Hematopoietic multipotent progenitor cell treated with erythropoietin and hydrocortisone succinate and interleukin-3 and kit ligand, for 6 days (in vitro differentiated cells): ENCODE measurements at places on chromosomes 5 and 9.

DNA sequence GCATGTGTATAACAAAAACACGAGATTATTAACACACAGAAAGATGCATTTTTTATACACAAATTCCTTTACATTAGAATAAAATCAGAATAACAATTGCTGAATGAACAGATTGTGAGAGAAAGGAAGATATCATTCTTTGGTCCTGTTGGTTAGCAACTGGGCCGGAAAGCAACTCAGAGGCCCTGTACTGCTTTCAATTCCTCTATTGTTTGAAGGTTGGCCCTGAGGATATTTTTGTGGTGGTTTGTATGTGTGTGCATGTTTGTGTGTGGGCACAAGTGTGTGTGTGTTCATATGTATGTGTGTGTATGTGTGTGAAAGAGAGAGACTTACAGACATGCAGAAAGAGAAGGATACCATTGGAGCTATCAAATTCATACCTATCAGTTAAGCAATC lies 356.8 kb upstream of the DMAC1 start:
- no peak for DNase-seq

- DNase-seq, result no peak
These were observed 122.3 kb downstream of the CMYA5 start for GRCh38 chr5:79811904-79812303.

DNA sequence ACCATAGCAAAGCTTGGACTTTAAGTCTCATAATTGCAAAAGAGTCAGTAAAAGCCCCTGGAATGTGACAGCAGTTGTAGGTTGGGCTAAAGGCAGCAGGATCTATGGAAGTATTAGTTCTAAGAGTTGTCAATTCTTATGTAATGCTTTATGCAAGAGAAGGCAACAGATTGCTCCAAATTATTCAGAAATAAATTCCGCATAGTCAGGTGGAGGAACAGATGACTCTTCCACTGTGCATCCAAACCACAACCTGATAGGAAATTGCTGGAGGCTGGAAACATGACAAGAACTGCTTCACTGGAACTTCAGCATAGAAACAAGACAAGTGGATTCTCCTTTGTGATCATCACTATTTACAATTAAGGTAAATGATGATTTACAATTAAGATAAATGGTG lies 101.0 kb downstream of the STARD4 start:
- DNase-seq, result no peak

DNA sequence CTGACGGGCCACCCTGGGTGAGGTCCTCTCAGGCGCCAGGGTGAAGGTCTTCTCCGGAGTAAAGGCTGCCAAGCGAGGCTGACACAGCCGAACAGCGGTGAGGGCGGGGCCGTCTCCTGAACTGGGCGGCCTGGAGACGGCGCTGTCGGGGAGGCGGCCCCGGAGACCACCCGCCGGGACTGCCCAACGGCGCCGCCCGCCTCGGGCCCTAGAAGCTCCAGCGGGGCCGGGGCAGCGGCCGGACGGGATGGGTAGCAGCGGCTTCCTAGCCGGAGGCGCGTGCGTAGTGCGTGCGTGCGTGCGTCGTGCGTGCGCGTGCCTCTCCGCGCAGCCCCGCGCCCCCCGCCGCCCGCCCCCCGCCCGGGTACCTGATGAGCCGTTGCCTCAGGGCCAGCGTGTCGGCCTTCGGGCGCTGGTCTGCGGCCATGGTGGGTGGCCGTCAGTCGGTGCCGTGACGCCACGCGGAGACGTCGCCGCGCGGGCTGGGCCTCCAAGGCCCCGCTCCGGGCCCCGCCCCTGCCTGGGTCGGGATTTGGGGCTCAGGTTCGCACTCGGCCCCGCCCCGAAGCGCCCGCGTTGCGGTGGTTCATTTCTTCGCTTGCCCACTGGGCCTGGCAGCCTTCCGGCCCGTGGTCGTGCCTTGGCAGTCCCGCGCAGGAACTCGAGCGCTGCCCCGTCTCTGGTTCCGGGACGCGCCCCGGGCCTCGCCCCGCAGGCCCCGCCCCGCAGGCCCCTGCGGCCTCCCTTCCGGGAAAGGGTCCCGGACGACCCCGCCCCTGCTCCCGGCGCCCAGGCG lies at the start of gene PHYKPL:
Gene PHYKPL, minus strand, starts transcription at position 679 of the 796 bp plus-strand sequence. Its CDS starts 252 bp downstream, at position 427.
- DNase-seq, result peak; percentile 83

DNA sequence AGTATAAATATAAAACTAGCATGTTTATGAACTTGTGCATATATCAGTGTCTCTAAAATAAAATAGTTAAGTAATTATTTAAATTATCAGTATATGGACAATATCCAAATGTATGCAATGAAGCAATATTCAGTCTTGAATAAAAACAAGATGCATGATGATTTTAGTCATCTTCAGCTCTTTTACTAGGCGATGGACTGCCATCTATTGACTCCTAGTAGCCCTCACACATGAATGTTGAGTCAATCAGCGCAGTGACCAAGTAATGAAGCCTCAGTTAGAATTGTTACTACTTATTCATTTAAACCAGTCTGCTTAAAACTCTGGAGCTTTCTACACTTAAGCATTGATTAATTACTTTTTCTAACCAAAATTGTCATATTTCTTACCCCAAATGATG lies 92.9 kb upstream of the GRHPR start:
- peak; percentile 66 for DNase-seq

DNA sequence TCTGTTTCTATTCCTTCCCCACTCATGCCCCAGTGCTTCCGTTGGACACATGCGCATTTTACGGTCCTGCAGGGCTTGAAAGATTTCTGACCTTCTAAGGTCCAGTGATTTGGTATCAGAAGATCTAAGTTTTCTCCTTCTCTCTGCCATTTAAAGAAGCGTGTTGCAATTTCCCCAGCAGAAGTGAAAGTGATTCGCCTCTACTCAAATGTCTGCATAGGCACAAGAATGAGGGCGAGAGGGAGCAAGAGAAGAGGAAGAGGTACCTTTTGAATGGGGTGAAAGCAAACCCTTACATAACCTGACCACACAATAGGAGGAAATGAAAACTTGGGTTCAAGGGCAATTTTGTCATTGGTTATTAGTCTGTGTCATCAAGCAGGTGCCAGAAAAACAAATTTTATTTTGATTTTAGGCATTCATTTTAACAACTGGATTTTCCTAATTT lies 31.7 kb upstream of the NR3C1 start:
- DNase-seq, result peak; percentile 73

GRCh38 chr5:89041976-89042375 lies 159.0 kb upstream of the MEF2C start:
- DNase-seq, result no peak

- no peak for DNase-seq
These were observed 184.6 kb upstream of the MAP1B start for GRCh38 chr5:71922584-71923106.

DNA sequence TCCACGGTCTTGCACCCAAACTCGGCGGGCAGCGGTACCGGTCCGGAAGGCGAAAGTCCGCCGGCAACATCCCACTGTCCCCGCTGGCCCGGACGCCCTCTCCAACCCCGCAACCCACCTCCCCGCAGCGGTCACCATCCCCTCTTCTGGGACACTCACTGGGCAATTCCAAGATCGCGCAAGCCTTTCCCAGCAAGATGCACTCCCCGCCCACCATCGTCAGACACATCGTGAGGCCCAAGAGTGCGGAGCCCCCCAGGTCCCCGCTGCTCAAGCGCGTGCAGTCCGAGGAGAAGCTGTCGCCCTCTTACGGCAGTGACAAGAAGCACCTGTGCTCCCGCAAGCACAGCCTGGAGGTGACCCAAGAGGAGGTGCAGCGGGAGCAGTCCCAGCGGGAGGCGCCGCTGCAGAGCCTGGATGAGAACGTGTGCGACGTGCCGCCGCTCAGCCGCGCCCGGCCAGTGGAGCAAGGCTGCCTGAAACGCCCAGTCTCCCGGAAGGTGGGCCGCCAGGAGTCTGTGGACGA lies 33.3 kb downstream of the CD180 start:
- no peak for DNase-seq

- DNase-seq, result no peak
These were observed 412.5 kb downstream of the CCDC171 start for GRCh38 chr9:15965246-15965745.

- no peak for DNase-seq
These were observed 78.5 kb downstream of the ZNF618 start for GRCh38 chr9:113954591-113954990.

- DNase-seq, result no peak
These were observed 507.0 kb downstream of the MAT2B start for GRCh38 chr5:164012371-164012770.

DNA sequence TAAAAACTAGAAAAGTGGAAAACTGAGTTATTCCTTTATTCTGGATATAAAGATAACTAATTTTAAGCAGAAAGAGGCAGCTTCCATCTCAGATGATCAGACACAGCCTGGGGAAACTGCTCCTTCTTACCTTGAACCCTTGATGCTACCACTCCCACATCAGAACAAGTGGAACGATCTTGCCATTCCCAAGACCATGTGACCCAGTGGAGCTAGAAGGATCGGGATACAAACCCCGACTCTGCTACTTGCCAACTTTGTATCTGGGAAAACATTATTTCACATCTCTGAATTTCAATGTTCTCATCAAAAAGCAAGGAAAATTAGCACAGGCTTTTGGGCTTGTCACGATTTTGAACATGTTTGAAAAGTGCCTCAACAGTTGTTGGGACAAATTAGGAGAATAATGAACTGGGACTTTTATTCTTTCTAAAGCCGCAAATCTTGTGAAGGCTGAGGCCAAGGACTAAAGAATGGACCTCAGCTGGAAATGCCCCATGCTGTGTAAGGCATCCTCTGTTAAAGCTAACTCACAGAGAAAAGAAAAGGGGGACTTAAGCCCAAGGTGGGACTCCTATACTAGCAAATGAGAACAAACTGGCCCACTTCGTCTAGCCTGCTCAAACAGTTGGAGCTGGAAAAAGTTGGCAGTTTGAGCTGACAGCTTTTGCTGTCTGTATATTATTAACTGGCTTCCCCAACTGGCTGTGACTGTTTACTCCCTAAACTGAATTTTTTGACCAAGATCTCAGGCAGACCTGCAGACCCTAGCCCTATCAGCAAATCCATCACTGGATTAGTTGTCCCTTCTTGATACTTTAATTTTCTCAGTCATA lies 552.3 kb downstream of the EFNA5 start:
- DNase-seq, result no peak

DNA sequence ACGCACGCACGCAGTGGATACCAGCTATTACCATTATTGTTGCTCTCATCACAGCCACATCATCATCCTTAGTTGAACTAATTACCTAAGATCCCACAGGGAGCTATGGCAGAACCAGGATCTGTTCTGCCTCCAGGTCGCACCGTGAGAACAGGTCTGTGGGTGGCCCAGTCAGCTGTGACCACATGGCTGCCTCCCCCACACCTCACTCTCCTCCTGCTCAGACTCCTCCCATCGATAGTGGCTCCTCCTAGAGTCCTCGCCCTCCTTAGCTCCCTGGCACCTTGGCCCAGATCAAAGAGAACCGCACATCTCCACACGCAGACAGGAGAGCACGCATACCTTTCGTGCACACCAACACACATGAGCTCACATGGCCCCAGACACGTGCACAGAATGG lies 32.4 kb upstream of the RPL26L1 start:
- DNase-seq, result no peak

DNA sequence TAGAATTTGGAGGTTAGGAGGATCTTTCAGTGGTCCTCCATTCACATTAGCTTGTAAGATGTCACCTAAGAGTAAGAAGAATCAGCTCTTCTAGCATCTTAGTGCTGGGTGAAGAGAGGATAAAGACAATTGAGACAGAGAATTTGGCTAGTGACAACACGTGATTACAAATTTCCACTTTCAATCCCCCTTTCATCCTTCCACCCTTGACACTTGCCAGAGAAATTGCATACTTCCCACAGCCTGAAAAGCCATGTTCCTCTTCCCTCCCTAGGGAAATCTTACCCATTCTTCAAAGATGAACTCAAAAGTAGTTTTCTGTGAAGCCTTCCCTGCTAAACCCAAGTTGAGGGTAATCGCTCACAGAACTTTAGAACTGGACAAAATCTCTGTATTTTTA lies 282.6 kb upstream of the PTGER4 start:
- DNase-seq, result no peak

DNA sequence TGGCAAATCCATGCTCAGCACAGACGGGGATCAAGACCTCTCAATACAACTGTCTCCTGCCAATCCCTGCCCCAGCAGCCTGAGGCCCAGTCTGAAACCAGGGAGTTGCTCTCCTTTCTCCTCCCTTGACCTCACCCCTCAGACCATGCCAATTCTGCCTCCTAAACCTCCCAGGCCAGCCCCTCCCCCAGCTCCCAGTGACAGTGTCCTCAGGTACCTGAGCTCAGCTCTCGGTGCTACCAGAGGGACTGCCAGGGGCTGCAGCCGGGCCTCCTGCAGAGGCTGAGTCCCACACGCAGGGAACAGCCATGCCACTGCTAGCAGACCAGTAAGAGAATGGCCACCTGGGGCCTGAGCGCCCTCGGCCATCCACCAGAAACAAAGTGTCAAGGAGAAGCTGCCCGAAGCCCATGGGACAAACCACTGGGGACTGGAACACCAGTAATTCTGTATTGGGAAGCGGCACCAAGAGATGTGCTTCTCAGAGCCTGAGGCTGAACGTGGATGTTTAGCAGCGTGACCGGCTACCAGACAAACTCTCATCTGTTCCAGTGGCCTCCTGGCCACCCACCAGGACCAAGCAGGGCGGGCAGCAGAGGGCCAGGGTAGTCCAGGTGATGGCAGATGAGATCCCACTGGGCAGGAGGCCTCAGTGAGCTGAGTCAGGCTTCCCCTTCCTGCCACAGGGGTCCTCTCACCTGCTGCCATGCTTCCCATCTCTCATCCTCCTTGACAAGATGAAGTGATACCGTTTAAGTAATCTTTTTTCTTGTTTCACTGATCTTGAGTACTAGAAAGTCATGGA lies 557 bp upstream of the IL3 start:
- no peak for DNase-seq

- DNase-seq, result no peak
These were observed 59.4 kb upstream of the BASP1 start for GRCh38 chr5:17157916-17158529.

- DNase-seq, result no peak
These were observed 42.9 kb upstream of the ALDOB start for GRCh38 chr9:101478444-101478843.

DNA sequence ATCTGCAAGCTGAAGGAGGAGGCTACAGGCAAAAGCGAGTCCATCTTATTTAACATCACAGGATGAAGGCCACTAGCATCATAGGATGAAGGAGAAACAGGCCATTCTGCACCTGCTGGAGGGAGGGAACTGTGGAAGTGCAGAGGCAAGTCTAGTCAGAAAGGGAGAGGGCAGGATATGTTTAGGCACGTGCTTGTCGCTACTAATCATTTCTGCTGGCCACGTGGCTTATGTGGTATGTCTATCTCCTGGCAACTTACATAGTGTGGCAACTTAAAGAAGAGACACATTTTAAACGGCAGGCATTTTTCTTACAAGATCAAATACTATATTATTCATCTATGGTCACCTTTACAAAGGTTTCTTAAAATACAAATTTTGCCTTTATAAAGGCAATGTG lies 74.0 kb downstream of the GNAQ start:
- peak; percentile 87 for DNase-seq

DNA sequence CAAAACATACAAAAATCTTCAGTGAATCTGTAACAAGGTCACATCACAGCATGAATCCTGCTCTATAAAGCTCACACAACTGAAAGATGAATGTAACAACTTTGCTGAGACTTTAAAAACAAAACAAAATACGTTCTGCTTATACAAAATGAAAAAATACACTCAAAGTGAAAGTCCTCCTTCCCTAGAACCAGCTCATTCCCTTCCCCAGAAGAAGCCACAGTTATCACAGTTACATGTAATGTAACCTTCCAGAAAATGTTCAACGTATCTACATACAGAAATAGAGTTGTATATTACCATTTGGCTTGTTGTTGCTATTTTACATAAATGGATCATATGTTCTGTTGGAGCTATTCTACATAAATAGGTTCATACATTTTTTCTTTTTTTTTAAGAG lies 2.6 kb downstream of the AUH start:
- DNase-seq, result no peak
